ENCODE measurements at places on chromosomes 7 and 10.

- DNase-seq: no peak
Measured at GRCh38 chr7:88309819-88310218, 3.1 kb upstream of the STEAP4 start.

GRCh38 chr10:98429320-98430072 lies 14.5 kb upstream of the PYROXD2 start:
- no peak for DNase-seq

GRCh38 chr10:132820056-132820455 lies 34.1 kb upstream of the NKX6-2 start:
- no peak for DNase-seq

DNA sequence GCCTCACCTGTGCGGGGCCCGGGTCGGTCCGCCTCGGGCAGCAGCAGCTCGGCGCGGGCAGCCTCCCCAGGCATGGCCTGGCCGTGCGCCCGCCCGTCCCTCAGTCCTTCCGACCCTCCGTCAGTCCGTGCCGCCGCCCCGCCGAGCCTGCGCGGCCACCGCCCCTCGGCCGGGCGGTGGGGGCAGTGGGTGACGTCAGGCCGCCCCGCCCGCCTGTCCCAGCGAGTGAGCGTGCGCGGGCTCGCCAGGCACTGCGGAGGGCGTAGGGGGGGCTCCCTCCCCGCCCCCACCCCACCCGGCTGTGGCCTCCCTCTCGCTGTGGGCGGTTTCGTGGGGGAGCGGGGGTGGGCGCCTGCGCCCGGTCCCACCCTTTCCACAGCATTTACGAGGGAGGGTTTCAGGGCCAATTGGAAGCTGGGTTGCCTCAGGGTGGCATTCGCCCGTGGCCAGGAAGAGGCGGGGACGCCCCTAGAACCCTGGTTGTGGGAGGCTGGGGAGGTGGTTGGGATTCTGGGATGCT lies at the start of gene NACAD:
NACAD (minus strand) TSS at position 149 of the 520 bp plus-strand sequence; CDS start at position 74, 75 bp downstream.
- DNase-seq: no peak

DNA sequence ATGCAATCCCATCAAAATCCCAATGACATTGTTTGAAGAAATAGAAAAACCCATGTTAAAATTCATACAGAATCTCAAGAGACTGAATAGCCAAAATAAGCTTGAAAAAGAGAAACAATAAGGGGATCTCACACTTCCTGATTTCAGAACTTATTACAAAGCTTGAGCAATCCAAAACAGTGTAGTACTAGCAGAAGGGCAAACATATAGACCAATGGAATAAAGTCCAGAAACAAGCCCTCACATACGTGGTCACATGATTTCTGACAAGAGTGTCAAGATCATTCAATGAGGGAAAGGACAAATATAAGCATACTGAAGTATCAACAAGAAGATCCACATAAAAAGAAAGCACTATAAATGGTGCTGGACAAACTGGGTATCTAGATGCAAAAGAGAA lies 31.9 kb downstream of the MICU1 start:
- DNase-seq: no peak

DNA sequence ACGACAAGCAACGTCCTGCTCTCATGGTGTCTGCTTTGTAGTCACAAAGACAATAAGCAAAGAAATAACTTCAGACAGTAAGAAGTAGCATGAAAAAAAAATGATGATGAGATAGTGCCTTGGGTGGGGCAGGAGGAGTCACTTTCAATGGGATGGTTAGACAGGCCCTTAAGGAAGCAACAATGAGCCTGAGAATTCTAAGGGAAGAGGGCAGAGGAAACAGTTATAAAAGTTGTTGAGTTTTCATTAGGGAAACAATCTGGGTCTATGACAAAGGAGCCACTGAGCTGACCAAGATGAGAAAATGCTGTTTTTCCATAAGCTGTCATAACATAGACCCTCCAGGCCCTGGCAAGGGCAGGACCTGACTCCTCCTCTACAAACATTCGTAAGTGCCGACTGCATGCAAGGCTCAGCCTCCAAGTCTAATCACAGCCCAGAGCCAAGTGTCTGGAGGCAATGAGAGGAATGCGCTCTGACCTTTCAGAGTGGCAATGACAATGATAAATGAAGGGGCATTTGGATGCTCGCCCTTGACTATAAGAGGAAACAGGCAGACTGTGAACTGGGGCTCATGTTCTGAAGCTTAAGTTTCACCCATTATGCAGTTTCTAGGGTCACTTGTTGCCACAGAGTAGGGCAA lies 43.7 kb downstream of the PPP1R3C start:
- no peak for DNase-seq

GRCh38 chr10:48251525-48252353 lies 22.8 kb downstream of the FRMPD2 start:
- no peak for DNase-seq

- no peak for DNase-seq
Measured at GRCh38 chr7:99729486-99730237, 5.3 kb downstream of the CYP3A7 start.

- no peak for DNase-seq
Measured at GRCh38 chr10:128880159-128880725, 586.8 kb upstream of the MGMT start.

DNA sequence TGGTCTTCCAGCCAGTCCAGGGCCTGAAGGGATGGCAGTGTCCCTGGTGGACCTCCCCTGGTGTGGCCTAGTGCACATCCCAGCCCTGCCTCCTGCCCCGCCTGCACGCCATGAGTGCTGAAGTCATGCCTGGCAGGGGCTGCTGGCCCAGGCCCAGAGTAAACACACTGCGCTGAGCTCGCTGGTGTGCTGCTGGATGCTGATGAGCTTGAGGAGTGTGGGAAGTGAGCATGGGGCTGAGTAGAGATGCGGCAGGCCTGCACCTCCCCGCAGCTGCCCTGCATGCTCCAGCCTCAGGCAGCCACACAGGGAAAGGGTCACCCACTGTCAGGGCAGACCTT lies 43.2 kb downstream of the HTRA1 start:
- DNase-seq: no peak

DNA sequence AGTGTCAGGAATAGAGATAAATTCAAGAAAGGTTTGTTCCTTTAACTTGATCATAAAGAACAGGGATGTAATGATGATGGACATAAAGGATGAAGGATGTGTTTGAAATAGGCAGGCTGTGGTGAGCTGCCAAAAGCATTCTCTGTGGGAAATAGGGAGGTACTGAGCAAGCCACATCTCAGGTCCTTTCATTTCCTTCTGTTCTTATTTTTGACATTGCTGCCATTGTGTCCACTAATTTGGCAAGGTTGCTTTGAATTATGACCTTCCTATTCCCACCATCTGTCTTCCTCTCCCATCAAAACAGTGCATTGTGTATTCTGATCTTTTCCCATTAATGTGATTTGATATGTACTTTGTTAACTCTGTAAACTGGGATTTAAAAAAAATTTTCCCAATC lies 9.4 kb downstream of the SCRN1 start:
- no peak for DNase-seq

DNA sequence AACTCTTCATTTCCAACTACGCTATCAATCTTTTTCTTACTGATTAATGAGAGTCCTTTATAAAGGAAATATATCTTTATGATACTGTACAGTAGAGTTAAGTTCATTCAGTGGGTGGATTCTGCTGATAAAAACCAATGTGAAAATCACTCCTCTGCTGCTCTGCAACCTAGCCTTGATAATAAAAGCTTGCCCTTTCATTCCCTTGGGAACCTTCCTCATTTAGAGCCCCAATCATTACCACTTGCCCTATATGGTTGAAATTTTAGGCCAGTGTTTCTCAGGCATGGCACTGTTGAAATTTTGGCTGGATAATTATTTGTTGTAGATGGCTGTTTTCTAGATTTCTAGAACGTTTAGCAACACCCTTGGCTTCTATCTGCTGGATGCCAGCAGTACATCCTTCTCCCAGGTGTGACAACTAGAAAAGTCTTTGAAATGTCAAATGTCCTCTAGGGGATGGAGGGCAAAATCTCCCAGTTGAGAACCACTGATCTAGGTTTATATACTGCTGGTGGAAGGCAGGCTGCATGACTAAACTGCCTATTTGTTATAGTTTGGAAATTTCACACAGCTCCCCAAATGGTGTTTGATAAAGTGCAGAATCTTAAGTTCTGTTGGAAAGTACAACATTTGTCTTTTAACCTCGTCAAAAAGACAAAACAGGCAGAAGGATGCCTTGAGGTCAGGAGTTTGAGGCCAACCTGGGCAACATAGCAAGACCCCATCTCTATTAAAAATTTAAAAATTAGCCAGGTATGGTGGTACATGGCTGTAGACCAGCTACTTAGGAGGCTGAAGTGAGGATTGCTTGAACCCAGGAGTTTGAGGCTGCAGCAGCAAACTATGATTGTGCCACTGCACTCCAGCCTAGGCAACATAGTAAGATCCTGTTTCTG lies 8.9 kb upstream of the SIRT1 start:
- no peak for DNase-seq

- DNase-seq: peak; percentile 56
Measured at GRCh38 chr7:1926908-1927306, 256.8 kb downstream of the ELFN1 start.

GRCh38 chr7:108193594-108194498 lies 63.7 kb upstream of the LAMB4 start:
- DNase-seq: no peak

- no peak for DNase-seq
Measured at GRCh38 chr7:36021917-36022550, 131.0 kb upstream of the EEPD1 start.

DNA sequence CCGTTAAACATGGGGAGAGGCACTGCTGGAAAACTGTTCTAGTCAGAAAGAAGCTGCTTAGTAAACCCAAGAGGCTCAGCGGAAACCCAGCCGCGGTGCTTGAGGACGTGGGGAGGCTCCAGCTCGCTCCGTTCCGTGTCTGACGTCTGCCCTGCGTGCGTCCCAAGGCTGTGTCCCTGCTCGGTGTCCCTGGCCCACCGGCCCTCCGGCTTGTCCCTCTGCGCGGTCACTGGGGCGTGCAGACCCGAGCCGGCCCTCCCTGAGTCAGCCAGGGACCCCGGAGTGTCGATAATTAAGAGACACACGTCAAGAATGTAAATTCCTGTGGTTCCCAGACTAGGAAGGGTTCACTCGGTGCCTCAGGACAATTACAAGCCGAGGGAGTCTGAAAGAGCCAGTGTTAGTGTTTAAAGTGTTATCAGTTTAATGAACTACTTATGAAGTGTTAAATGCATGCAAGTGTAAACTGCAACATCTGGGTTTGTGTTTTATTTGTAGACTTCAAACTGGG lies 98.9 kb downstream of the WDR11 start:
- no peak for DNase-seq

- no peak for DNase-seq
Measured at GRCh38 chr10:17878896-17879295, 69.7 kb downstream of the MRC1 start.

GRCh38 chr10:117927332-117927731 lies 119.4 kb downstream of the RAB11FIP2 start:
- DNase-seq: no peak

- no peak for DNase-seq
Measured at GRCh38 chr7:112167147-112167546, 39.1 kb downstream of the DOCK4 start.

GRCh38 chr7:127872122-127872521 lies 159.1 kb downstream of the LRRC4 start:
- no peak for DNase-seq

DNA sequence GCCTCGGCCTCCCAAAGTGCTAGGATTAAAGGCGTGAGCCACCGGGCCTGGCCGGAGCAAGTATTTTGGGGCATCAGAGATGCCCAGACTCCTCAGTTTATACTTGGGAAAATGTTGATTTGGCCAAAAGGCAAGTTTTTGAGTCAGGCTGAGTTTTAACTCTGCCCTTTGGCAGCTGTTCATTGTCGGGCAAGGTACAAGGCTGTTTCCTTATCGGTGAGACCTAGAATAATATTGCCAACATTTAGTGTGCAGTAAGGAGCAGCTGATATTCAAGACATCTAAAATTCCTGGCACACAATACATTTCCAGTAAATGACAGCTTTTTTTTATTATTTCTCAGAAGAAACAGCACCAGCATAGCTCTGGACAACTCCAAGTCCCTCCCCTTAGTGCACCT lies 147.6 kb upstream of the C7orf33 start:
- no peak for DNase-seq

- no peak for DNase-seq
Measured at GRCh38 chr7:157016352-157017041, 6.0 kb upstream of the MNX1 start.

DNA sequence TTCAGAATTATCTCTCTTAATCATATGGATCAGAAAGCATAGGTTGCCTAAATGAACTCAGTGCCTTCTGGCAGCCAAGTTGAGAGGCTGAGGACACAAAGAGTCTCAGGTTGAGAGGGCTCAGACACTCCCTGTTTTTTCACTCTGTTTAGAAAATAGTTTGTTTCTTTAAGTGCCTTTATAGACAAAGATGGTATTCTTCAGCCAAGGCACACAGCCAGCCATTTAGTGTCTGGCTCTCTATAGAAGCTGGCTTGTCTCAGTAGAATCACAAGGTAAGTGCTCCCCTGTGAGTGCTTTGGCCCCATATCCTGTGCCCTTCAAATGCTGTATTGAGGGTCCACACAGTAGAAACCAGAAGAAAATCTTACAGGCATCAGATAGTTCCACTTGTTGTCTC lies 3.6 kb downstream of the GPR158 start:
- no peak for DNase-seq
